ENCODE measurements at places on chromosomes 2 and 18.

DNA sequence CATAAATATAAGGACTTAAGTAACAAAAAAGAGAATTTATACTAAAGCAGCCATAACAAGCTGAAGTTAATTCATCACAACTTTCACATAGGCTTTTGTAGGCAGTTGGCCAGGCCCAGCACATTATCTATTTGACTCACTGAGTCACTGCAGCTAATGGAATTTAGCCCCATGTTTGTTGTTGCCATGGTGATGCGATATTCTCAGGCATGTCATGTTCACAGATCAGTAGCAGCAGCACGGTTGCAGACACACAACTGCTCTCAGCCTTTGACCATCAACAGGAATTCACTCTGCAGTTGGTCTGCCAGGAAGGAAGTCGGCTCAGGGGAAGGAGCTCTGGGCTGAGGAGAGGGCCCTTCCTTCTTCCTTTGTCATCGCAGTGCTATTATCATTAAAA lies 639.8 kb downstream of the TMEM182 start:
- peak; percentile 72 for DNase-seq

DNA sequence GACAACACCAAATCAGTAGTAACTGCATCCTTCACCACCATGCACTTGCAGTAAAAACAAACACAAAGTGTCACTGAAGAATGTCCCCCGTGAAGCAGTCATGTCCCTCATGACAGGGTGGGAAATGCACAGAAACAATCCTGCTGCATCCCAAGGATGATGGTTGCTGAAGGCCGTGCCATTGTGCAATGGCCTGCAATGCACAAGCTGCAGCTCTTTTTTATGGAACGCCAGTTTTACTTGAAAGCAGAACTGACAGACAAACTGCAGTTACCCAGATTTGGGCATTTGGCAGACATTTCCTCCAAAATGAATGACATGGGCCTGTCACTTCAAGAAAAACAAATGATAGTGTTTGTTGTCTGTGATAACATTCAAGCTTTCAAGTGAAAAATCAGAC lies 2.4 kb upstream of the CHST10 start:
- no peak for DNase-seq

GRCh38 chr18:45664824-45665763 lies 49.8 kb downstream of the SLC14A2 start:
- DNase-seq: peak; percentile 72

DNA sequence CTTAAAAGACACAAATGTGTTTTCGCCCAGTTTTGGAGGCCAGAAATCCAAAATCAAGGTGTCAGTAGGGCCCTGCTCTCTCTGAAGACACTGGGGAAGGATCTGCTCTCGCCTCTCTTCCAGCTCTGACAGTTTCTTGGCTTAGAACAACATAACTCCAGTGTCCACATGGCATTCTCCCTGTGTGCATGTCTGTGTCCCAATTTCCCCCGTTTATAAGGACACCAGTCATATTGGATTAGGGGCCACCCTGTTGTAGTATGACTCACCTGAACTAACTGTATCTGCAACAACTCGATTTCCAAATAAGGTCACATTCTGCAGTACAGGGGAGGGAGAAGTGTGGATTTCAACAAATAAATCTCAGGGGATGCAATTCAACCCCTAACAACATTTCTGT lies 263.2 kb downstream of the SS18 start:
- peak; percentile 23 for DNase-seq

- no peak for DNase-seq
Measured at GRCh38 chr2:9113916-9114315, 92.7 kb upstream of the ASAP2 start.

- DNase-seq: no peak
Measured at GRCh38 chr2:222424276-222424728, at the start of gene SGPP2. Gene SGPP2, plus strand, starts transcription at chr2:222424543. Its CDS starts 60 bp downstream, at chr2:222424603.

- peak; percentile 51 for DNase-seq
Measured at GRCh38 chr2:181778621-181779201, 98.4 kb upstream of the NEUROD1 start.

DNA sequence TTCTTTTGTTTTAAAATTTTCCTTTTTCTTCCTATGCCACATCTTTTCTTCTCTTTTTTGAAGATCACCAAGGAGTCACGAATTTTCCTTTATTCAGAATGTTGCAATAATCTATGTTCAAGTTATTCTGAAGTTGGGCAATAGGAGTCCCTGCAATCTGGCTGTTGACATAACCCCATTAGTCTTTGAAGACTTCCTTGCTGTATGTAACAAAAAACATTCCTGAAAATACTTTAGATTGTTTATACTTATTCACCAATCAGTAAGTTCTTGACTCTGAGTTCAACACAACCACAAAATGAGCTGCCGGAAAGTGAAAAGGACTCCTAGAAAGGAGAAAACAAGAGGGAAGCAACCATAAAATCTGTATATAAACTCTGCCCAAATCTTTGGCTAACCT lies 62.8 kb downstream of the TMEM237 start:
- DNase-seq: peak; percentile 96

DNA sequence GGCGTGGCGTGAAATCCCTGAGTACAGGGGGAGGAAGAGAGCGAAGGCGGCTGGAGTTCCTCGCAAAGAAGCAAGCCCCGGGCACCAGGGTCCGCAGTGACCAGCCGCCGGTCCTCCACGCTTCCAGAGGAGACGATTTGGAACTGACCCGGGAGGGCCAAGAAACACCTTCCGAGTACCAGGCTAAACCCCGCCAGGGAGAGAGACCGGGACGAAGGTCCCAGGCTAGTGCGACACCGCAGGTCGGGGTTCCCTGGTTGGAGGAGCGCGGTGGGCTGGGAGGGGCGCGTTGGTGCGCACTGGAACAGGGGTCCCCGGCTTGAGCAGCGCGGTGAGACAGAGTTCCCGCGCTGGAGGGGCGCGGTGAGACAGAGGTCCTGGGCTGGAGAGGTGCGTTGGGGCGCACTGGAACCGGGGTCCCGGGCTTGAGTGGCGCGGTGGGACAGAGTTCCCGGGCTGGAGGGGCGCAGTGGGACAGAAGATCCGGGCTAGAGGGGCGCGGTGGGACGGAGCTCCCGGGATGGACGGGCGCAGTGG lies 901 bp downstream of the WDFY1 start:
- peak; percentile 27 for DNase-seq

- no peak for DNase-seq
Measured at GRCh38 chr2:1727796-1728474, 16.4 kb downstream of the PXDN start.

DNA sequence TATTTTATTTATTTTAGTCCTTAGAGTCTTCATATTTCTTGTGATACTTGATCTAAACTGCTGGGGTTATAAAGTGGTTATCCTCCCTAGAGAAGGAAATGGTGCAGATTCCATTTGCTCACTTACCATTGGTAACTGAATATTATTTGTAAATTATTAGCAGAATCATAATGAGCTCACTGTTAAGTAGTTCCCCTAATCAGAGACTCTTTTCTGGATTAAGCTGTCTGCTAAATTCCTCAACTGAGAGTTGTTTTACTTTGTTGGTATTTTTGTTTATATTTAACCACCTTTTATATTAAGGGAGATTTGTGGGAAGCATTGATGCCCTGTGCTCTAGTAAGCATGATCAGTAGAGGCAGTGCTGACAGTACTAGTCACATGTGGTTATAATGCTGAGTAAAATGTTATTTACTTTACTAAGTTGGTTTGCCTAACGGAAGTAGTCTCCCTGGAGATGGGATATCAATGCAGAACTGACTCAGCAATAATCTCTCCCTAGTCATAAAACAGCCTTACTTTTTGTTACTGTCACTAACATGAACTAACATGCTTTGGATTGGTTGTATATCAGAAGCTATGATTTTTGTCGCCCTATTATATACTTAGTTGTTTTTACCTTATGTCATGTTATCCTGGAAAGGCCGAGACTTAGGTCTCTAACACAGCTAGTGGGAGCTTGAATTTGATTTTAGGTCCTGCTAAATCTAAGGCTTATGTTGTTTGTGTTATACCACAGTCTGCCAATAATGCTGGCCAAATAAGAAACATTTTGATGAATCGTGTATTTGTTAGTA lies 166.7 kb downstream of the MCFD2 start:
- peak; percentile 80 for DNase-seq

GRCh38 chr18:22690556-22690955 lies 242.6 kb upstream of the RBBP8 start:
- no peak for DNase-seq

GRCh38 chr18:22052405-22053105 lies 116.8 kb upstream of the GATA6 start:
- DNase-seq: no peak

- DNase-seq: peak; percentile 76
Measured at GRCh38 chr2:20135631-20136050, 84.2 kb upstream of the LAPTM4A start.

DNA sequence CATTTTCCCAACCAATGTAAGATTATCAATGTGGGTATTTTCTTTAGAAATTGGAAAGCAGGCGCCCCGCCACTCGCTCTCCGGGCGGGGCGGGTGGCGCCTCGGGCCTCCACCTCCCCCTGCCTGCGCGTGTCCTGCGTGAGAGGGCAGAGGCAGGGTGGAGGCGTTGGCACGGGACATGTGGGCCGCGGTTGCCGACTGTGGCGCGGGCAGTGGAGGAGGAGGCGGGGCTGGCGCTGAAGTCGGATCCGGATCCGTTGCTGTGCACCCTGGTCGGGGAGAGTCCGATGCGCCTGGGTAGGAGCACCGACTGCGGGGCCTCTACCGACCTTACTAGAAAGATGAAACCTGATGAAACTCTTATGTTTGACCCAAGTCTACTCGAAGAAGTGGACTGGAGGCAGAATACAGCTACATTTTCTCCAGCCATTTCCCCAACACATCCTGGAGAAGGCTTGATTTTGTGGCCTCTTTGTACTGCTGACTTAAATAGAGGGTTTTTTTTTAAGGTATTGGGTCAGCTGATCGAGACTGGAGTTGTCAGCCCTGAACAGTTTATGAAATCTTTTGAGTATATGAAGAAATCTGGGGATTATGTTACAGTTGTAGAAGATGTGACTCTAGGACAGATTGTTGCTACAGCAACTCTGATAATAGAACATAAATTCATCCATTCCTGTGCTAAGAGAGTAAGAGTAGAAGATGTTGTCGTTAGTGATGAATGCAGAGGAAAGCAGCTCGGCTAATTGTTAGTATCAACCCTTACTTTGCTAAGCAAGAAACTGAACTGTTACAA lies 37.9 kb downstream of the PMS1 start:
- peak; percentile 92 for DNase-seq
